ENCODE measurements at places on chromosomes 4 and X.

- no peak for DNase-seq
Measured at GRCh38 chr4:121227341-121227792, 63.2 kb upstream of the TNIP3 start.

DNA sequence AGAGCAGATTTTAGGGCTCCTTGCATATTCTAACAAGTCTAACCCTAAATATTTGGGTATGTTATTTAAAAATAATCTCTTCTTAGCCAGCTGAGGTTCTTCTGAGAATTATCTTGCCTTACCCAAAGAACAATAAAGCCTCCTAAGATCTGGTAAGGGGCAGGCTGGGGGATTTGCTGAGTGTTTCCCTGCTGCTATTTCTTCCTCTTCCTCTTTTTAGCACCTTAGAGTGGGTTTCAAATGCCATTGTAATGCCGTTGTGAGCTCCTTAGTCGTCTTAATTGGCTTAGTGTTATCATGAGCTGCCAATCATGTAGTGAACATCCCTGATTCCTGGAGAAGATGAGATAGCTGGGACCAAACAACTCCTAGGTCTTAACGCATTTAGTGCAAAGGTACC lies 15.4 kb downstream of the STOX2 start:
- no peak for DNase-seq

DNA sequence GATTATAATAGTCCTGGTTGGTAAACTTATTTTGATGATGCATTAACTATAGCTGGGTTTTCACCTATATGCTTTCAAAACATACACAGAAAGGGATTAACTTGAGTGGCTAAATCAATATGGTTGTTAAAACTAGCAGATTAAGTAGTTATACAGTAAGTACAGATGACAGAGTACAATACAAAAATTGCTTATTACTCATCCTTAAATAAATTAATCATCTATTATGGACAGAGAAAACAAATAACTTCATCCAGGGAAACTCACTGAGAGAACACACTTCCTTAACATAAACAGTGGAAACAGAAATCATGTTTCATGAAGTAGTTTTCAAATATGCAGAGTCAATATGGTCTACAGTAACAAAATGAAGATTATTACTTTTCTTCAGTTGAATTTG lies 133.4 kb downstream of the AREG start:
- DNase-seq, result no peak

DNA sequence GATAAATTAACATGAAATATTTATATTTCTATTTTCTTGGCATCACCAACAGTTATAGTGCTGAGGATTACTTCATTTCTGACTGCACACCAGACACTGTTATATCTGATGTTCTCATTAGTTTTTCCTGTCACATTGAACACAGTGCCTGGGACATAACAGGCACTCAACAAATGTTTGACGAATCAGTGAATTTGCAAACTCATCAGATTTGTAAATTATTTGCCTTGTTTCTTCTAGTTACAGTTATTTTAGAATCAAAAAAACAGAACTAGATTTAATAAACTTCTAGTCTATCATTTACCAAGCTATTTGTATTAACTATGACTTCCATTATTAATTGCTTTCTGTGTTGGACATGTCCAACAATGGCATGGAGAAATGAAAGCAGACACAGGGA lies 483.3 kb downstream of the KLHL13 start:
- DNase-seq, result no peak

- no peak for DNase-seq
Measured at GRCh38 chr4:103996064-103996463, 276.3 kb upstream of the TACR3 start.

- DNase-seq, result no peak
Measured at GRCh38 chr4:26473893-26474292, 16.4 kb downstream of the CCKAR start.

DNA sequence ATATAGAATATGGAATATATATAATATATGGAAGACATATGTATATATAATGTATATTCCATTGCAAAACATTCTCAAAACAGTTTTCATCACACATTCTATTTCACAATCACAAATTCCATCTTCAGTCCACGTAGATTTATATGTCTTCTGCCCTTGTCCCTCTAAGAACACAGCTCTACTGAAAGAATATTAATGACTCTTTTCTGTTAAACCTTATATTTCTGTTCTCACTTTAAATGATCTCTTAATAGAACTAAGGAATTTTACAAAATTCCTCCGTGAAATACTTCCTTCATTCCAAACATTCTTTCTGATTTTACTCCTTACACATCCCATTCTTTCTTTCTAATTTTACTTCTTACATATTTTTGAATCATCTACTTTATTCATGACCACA lies 1043.1 kb upstream of the PABPC4L start:
- no peak for DNase-seq

DNA sequence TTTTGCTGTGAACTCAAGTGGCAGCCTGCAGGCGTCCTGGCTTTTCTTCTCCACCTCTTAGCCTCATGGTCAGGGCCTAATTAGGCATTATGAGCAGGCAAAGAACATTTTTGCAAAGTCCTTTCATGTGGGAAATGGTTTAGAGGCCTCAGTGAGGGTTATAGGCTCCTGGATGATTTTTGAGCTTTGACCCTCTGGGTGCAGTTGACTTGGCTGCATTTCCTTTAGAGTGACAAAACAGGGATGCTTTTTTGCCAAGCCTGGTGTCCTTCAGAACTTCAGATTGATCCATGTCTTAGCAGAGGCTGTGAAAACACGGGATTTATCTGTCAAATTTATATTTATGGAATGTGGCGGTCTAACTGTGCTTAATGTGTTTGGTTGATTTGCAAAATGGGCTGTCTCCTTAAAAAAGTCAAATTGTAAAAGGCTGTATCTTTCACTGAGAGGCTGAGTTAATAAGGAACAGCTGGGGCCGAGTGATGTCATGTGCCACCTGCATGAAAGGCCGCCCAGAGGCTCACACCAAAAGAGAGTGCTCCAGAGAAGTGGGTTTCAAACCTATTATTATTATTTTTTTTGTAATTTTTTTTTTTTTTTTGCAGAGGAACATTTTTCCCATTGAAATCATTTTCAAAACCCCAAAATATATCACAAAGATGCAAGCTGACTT lies 192.2 kb upstream of the ARX start:
- DNase-seq, result no peak

DNA sequence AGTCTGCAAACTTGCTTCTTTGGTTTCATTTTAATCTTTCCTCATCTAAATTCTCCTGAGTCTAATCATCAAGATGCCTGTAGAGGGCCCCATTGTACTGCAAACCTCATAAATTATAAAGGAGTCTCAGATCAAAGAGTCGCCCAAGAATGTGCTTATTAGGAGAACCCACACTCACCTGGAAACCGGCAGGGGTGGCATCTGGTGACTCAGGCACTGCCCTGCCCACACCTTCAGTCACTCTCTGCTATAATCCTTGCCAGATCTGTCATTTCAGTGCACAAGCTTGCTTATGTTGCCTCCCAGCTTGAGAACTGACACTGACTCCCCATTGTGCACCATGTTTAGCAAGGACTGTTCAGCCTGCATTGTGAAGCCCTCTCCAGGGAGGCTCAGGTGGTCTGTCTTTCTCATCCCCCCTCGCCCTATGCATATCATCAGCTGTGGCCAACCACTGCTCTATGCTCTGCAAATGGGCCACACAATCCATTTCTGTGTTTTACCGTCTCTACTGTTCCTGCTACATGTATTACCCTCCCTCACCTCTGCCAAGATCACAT lies 12.4 kb downstream of the EPGN start:
- DNase-seq, result no peak

GRCh38 chr4:135371137-135371536 lies 1169.5 kb upstream of the PABPC4L start:
- no peak for DNase-seq

- no peak for DNase-seq
Measured at GRCh38 chr4:137530176-137530575, 2.1 kb downstream of the PCDH18 start.

DNA sequence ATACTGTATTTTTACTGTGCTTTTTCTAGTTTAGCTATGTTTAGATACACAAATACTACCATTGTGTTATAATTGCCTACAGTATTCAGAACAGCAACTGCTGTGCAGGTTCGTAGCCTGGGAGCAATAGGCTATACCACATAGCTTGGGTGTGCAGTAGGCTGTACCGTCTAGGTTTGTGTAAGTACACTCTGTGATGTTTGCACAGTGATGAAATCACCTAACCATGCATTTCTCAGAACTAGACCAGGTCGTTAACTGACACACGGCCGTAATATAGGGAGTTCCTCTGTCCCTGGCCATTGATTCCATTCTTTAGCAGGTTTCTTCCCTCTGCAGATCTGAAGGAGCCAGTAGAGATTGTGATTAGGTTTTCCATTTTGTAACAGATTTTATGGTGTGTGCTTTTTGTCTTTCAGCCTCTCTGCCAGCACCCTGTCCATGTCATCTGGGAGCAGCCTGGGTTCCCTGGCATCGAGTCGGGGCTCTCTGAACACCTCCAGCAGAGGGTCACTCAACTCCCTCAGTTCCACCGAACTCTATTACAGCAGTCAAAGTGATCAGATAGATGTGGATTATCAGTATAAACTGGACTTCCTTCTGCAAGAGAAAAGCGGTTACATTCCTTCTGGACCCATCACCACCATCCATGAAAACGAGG lies 59.5 kb downstream of the CLDN22 start:
- DNase-seq, result no peak

- DNase-seq, result no peak
Measured at GRCh38 chrX:1105671-1106419, 106.6 kb downstream of the CRLF2 start.

GRCh38 chr4:111847296-111848008 lies 297.8 kb upstream of the FAM241A start:
- no peak for DNase-seq

GRCh38 chr4:80215449-80216052 lies 18.2 kb downstream of the PRDM8 start:
- no peak for DNase-seq

- DNase-seq, result no peak
Measured at GRCh38 chr4:33882246-33882990, 2361.9 kb downstream of the ARAP2 start.

DNA sequence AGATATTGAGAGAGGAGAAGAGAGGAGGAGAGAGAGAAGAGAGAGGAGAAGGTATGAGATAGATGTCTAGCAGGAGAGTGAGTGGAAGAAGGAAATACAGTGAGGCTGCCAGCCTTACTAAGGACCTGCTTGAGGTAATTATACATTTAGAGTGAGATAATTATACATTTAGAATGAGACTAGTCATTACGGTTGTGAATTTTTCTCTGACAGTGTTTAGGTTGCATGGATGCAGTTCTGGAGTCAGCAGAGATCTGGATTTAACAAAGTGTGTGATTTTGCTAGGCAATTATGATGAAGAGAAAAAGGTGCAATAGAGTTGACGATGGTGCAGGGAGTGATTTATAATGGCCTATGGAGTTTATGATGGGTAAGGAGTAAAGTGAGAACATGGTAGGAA lies 187.1 kb upstream of the ARX start:
- no peak for DNase-seq

- DNase-seq, result no peak
Measured at GRCh38 chr4:181611033-181611711, 632.0 kb upstream of the TENM3 start.

DNA sequence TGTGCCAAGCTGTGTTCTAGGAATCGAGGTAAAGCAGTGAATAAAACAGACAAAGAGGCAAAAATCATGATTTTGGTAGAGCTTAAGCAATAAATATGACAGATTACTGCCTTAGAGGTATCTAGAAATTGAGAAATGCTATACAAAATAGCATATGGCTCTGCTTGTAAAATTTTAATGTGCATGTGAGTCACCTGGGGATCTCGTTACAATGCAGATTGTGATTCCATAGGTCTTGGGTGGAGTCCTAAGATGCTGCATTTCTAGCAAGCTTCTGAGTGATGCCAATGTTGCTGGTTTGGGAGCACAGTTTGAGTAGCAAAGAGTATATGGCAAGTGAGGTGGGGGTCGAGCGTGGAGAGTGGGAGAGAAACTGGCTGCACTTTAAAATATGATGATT lies 697.3 kb upstream of the MAGEB2 start:
- no peak for DNase-seq

- DNase-seq, result no peak
Measured at GRCh38 chrX:47234583-47234982, 1.8 kb downstream of the USP11 start.

DNA sequence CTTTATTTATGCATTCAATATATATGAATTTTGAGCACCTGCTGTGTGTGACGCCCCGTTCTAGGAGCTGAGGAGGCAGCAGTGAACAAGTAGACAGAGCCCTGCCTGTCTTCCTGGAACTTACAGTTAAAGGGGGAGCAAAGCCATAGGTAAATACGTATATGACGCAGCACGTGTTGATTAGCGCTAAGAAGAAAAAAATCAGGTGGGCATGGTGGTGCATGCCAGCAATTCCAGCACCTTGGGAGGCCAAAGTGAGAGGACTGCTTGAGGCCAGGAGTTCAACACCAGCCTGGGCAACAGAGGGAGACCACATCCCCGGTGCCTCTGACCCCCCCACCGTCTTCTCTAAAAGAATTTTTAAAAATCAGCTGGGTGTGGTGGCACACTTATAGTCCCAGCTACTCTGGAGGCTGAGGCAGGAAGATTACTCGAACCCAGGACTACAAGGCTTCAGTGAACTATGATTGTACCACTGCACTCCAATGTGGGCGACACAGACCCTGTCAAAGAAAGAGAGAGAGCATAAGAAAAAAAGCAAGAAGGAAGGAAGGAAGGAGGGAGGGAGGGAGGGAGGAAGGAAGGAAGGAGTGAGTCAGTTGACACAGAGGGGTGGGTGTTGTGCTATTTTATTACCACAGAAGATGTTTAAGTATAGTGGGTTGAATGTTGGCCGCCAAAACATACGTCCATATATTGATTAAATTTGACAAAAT lies 5.4 kb upstream of the KIAA0232 start:
- DNase-seq, result no peak

DNA sequence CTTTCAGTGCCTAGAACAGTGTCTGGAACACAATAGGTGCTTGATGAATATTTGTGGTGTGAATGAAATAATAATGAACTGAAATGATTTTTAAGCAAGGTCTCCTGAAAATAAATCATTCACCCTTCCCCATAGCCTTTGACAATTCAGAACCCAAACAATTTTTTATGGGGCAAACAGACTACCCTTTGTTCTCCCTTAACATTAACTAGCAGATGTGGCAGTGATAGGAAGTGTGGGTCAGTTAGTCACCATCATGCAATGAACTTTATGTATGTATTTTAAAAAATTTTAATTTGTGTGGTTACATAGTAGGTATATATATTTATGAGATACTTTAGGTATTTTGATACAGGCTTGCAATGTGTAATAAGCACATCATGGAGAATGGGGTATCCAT lies 27.2 kb upstream of the CD40LG start:
- DNase-seq, result no peak

- no peak for DNase-seq
Measured at GRCh38 chr4:2694691-2695090, 61.4 kb downstream of the TNIP2 start.

GRCh38 chr4:5839751-5840674 lies 52.9 kb downstream of the CRMP1 start:
- DNase-seq, result no peak

GRCh38 chr4:6710996-6711395 lies 1.3 kb upstream of the MRFAP1L1 start:
- no peak for DNase-seq

GRCh38 chrX:10728806-10729389 lies 108.5 kb upstream of the MID1 start:
- no peak for DNase-seq

Data from activated T-helper 1 cell treated with anti-CD3 and anti-CD28 coated beads, Interleukin-2, amount 50 U/mL, for 16 hours (primary cell).